CD4-positive, alpha-beta T cell treated with Interleukin-15 for 4 hours (primary cell): ENCODE measurements at places on chromosomes 5 and 9.

DNA sequence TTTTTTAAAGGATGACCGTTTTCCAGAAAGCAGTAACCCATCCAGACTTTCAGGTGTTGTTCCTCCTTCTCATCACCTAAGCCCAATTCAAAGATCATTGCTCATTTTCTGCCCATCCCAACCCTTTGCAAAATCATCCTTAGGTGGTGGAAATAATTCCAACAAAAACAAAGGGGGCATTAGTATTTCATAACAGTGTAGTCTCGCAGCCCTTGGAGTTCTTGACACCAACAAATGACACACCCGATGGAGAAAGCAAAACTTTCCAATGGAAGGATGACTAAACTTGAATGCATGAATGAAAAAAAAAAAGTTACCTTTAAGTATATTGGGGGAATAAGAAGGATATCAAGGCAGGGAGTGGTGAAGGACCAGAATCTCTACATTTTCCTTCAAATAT, 117.0 kb downstream of the PAPPA start:
- DNase-seq, result no peak

DNA sequence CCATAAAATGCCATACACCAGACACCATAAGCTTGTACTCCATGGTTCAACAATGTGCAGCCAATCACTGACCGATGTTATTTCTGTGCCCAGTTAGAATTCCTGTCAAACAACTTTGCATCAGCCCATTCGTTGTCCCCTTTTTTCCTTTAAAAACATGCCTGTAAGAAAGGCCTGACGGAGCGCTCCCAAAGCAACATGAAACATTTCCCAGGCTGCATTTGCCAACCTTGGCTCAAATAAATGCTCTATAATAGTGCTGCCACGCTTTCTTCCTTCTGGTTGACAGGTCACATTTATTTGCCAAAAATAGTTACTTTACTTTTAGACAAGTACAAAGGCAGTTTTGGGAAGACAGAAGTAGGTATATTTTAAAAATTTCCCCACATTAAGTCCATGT, 735.6 kb upstream of the PTPRD start:
- no peak for DNase-seq

- no peak for DNase-seq
Measured at GRCh38 chr9:36217256-36217968, 26.7 kb downstream of the CLTA start.

GRCh38 chr5:39547553-39548154, 122.9 kb upstream of the DAB2 start:
- peak; percentile 43 for DNase-seq

DNA sequence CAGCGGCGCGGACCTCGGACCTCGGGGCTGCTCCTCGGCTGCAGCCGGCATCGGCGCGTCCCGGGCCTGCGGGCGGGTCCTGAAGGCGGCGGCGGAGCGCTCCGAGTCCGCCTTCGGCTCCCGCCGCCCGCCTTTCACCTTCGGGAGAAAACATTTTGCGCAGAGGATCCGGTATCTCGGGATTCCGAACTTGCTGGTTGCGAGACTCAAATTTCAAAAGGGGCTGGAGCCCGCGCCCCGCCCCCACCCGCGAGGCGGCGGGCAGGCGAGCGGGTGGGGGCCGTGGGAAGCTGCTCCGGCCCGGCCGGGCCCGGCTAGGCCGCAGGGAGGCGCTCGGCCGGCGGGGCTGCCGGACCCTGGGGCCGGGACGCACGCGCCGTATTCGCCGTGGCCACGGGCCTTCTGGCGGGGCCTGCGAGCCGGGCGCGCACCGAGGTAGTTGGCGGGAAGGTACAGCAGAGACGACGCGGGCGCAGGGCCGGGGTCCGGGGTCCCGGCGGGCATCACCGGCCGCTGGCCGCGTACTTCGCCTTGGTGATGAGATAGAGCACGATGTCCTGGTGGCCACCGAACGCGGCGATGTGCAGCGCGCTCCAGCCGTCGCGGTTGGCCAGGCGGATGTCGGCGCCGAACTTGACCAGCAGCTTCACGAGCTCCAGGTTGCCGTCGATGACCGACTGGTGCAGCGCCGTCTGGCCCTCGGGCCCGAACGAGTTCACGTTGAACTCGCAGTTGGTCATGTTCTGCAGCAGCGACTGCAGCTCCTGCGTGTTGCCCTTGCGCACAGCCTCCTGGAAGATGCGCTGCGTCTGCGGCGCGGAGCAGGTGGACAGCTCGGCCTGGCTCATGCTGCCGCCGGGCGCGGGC, 757 bp downstream of the NRARP start:
- DNase-seq, result no peak

GRCh38 chr5:16666130-16666882, 49.5 kb upstream of the RETREG1 start:
- DNase-seq, result no peak

- DNase-seq, result no peak
Measured at GRCh38 chr5:154815025-154815424, 35.4 kb downstream of the FAXDC2 start.

DNA sequence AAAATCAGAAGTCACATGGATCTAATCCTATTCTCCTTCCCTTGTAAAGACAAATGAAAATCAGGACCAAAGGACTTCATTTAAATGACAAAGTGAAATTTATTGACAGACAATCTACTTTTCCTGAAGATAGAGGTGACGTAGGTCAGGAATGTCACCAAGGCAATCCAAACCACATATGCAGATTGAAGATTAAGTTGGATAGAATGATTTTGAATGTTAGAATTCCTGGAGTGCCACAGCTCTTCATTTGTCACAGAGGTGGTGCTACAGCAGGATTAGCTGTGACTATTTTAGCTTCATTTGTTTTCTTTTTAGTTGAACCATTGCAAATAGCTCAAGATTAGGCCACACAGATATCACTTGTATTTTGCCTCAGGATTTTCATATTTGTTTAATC, 736.0 kb upstream of the ARRDC3 start:
- no peak for DNase-seq

- DNase-seq, result no peak
Measured at GRCh38 chr9:125172031-125172755, 17.4 kb downstream of the PPP6C start.

DNA sequence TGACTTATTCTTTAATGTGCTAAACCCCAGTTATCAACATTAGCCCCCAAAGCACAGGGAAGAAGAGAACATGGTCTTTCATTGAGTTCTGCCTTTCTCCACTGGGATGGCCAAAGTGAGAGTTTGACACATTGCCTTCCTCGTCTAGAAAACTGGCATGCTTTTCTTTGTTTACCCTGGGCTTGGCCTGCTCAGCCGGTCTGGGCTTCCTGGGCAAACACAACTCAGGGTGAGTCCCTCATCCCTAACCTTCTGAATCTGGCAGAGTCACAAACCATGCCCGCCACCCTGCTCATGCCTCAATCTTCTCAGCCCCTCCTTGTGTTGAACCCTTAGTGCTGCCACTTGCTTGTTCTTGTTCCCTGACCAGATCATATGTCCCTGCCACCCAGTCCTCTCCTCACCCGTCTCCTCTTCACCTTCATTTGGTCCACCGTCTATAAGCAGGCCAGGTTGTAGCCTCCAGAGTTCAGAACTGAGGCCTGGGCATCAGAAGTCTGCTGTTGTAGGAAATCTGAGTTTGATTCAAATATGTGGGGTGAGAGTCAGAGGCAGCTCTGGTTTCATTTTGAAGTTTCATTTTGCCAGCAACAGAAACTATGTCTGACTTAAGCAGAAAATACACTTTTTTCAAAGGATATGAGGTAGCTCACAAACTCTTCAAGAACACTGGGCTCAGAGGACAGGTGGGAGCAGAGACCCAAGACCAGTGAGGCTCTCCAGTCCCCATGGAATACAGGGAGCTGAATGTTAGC, 217.6 kb downstream of the NDUFS4 start:
- DNase-seq, result no peak

DNA sequence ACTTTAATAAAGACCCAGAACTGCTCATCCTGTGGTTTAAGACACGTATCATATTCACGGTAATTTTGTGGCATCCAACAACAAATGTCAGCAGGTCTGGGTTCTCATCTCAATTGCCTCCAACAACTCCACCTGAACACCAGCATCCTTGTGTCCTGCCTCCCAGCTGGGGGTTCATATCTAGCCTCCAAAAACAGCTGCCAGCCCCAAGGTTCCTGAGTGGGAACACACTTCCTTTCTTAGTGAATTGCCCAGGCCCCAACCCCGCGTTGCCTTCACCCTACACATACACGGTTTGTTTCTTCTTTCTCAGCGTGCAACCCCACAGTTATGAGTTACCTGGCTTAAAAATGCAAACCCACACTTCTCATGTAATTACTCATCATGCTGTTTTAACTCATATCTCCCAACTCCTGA, 77.9 kb downstream of the SEMA4D start:
- DNase-seq, result peak; percentile 67

DNA sequence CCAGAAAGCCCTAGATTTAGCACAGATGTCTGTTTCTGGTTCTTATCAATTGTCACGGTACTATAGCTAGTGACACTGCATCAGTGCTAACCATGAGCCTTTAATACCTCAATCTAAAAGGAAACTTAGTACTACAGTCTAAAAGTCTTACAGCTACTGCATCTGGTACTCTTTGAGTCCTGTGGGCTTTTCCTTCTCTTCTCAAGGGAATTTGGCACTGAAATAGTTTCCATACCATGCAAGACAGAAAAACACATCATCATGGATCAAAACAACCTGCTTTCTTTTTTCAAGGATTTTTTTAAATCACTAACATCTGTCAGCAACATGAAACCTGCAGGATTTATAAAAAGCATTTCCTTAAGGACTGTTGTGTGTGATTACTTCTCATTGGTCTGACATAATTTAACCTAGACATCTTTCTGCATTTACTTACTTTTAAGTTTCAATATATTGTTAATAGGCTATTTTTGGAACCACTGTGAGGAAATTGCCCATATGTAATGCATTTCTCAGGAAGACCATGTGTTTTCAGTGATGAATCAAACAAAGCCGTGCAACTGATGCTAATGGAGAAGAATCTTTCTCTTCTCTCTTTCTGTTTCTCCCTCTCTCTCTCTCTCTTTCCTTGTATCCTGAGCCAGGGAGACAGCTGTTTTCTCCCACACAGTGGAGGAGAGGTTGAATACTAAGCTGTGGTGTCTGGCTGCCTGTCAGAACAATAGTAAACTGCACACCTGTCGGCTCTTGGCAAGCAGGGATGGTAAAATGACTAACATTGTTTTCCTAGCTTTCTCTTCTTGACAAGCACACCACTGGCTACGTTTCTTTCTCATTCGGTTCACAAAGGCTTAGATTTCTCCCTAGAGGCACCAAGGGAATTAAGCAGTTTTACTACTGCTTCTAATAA, 273.4 kb downstream of the CSNK1G3 start:
- no peak for DNase-seq

- DNase-seq, result no peak
Measured at GRCh38 chr9:137694962-137695875, 76.4 kb downstream of the EHMT1 start.

DNA sequence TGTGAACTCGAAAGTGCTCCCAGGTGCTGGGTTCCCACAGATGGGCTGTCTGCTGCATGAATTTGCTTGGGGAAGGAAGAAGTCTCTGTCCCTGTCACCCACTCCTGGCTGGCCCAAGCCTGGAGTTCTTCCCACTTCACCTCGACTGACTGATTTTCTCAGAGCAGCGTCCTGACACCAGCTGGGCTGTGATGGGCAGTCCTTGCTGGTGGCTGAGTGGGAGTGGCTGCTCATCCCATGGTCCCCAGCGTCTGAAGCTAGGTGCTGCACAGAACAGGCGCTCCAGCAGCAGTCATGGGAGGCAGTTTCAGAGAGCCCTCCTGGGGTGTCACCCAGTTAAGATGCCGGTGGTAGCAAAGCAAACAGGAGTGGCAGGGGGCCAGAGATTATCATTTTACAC, 10.1 kb upstream of the NEURL1B start:
- DNase-seq, result no peak

GRCh38 chr5:23703940-23704855, 196.8 kb downstream of the PRDM9 start:
- DNase-seq, result no peak

DNA sequence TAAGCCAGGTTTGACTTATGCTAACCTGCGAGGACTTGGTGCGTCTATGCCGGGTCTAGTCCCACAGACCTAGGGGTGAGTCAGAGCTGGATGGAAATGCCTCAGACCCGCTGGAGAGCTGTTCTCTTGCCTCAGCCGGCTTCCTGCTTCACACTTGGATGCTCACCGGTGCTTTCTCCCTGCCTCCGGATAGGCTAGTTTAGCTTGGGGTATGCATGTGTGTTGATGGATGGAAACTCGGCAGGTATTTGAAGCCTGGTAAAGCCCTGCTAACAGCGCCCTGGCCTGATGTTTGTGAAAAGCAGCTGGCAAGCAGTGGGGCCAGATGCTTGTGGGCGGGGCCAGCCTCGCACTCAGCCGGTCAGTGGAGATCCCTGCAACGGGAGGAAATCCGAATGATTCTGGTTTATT, 29.3 kb downstream of the PRRC2B start:
- no peak for DNase-seq

DNA sequence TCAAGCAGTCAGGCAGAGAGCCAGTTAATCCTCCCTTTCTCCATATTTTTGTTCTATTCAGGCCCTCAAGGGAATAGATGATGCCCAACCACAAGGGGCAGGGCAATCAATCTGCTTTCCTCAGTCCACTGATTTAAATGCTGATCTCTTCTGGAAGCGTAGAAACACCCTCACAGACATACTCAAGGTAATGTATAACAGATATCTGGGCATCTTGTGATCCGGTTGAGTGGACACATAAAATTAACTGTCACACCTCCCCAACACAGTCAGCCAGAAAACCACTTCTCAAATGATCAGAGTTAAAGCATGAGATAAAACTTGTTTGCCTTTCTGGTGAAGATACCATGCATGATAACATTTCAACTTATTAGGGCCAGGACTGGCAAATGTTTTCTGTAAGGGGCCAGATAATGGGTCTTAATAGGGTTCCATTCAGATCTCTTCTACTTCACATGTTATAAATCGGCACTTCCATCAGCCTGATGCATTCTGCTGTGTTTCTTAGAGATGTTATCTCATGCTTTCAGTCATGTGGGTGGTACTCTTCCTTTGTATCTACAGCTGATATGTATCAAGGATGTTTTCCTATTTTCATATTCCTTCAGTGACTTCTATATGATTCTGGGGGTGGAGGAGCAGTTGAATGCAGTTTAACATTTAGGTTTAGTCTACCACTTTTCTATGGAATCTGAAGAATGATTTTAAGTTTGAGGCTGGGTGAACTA, 58.9 kb upstream of the CNTLN start:
- DNase-seq, result no peak

- no peak for DNase-seq
Measured at GRCh38 chr5:8865686-8866374, 680.0 kb downstream of the SEMA5A start.

DNA sequence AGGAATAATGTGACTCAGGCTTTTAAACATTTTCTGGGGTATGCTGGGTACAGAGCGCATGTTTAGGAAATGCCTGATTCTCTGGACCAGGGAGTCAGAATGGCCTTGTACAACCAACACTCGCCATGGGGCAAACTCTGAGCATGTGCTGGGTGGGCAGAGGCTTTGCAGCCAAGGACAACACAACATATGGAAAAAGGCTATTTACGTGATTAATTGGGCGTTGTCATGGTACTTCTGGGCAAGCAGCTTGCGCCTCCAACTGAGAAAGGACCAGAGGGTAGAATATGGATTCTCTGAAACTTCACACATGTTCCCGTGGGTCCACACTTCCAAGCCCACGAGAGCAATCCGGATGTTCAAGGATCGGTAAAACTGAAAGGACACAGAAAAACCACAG, 49.1 kb downstream of the NIPAL4 start:
- DNase-seq, result no peak
